NCI-H1417 treated with DMSO at 0.1 percent for 48 hours (cell line): ENCODE measurements at places on chromosomes 6 and 20.

- no peak for DNase-seq
Observed at GRCh38 chr6:101397199-101397598, 3.7 kb downstream of the GRIK2 start.

DNA sequence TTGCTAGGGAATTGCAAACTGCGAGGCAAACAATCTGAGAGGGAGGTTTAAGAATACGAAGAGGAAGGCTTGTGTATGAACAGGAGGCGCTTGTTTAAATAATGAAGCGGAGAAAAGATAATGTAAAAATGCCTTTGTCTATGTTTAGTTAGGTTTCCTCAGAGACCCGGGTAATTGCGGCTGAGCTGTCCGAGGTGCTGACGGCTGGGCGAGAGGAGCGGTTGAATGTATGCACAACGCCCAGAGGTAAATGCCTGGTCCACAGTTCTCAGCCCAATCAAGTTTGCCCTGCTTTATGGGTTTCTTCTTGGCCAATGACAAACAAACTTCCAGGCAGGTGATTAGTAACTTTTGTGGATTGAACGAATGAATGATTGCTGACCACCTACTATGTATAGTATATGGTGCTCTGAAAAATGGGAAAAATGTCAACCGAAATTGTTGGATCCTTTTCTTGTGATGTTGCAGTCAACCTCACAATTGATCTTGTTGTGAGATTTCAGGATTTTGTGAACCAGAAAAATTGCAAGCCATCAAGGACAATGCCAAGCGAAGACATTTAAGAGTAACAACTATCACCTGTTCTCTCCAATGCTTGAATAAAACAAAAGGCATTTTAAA lies 38.3 kb upstream of the SLC32A1 start:
- DNase-seq: no peak

DNA sequence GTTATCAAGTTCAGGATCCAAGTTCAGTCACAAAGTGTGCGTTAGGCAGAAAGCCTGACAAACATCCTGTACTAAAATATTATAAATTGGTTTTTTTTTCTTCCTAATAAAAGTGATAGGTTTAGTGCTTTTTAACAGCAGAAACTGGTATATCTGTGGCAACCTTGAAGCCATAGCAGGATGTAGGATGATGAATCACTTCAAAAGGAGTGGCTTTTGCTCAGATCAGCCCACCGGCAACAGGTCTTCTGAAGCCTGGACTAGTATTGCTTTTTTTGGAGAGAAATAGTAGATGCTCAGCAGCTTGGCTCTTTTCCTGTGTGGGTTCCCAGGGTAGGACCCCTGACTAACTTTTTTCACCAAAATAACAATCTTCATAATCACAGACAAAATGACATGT lies 190.8 kb downstream of the EPM2A start:
- no peak for DNase-seq

- peak; percentile 31 for DNase-seq
Observed at GRCh38 chr20:18750735-18751134, 62.8 kb upstream of the SCP2D1 start.

- no peak for DNase-seq
Observed at GRCh38 chr20:18012901-18013300, 44.1 kb downstream of the MGME1 start.

DNA sequence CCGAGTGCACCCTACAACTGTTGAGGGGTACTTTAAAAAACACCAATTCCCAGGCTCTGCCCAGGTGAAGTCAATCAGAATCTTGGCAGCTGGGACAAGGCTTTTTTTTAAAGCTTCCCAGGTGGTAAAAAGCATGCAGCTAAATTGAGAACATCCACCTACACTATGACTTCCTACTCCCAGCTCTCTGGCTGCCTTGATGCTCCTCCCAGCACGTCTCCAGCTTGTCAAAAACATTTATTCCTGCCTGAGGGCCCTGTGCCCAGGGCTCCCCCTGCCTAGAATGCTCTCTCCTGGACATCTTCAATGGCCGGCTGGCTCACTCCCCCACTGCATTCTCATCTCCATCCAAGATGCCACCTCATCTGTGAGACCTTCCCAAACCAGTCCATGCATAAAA lies 9.9 kb downstream of the ZBTB24 start:
- DNase-seq: no peak

- DNase-seq: no peak
Observed at GRCh38 chr6:72322771-72323170, 299.1 kb upstream of the KCNQ5 start.

- DNase-seq: no peak
Observed at GRCh38 chr6:135129136-135129856, 51.8 kb upstream of the MYB start.

- no peak for DNase-seq
Observed at GRCh38 chr20:5192570-5193431, 66.0 kb downstream of the CDS2 start.
